ENCODE measurements at places on chromosomes 6 and 20.

DNA sequence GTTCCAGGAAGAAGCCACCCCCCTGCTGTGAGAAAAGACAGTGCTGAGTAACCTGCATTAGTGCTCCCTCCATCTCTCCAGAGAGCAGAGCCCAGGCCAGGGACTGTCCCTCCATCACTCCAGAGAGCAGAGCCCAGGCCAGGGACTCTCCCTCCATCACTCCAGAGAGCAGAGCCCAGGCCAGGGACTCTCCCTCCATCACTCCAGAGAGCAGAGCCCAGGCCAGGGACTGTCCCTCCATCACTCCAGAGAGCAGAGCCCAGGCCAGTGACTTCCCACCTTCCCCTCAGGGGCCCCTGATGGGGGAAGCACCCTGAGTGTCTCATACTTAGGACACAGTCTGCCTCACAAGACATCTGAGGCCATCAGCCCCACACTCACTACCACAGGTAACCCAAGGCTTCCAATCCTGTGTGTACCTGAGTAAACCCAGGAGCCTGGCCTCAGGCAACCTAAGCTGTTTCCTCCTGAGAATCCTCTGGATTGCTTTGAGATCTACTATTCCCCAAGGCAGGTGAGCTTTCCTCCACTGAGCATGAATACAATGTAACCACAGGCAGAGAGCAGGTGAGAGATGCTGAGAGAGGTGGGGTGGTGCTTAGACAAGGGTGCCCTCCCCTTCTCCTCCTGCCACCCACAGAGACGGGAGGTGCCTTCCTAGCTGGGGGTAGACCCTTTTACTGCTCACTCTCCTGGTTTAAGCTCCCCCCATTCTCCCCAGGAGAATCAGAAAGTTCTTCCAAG is 4.9 kb downstream of the TBXT start:
- DNase-seq, result no peak

DNA sequence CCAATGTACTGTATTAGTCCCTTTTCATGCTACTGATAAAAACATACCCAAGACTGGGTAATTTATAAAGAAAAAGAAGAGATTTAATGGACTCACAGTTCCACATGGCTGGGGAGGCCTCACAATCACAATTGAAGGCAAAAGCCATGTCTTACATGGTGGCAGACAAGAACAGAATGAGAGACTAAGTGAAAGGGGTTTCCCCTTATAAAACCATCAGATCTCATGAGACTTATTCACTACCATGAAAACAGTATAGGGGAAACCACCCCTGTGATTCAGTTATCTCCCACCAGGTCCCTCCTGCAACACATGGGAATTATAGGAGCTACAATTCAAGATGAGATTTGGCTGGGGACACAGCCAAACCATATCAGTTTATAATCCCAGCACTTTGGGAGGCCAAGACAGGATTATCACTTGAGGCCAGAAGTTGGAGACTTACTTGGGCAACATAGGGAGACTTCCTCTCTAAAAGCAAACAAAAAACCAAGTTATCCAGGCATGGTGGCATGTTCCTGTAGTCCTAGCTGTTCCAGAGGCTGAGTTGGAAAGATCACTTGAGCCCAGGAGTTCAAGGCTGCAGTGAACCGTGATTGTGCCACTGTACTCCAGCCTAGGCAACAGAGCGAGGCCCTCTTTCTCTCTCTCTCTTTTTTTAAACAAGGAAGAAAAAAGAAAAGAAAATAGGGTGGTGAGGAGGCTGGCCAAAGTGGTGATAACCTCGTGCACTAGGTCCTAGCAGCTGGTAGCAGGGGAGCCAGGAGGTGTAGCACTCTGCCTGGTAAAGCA is 22.9 kb upstream of the DDR1 start:
- DNase-seq, result no peak

GRCh38 chr20:63911176-63911575 is 16.2 kb downstream of the DNAJC5 start:
- DNase-seq, result no peak

DNA sequence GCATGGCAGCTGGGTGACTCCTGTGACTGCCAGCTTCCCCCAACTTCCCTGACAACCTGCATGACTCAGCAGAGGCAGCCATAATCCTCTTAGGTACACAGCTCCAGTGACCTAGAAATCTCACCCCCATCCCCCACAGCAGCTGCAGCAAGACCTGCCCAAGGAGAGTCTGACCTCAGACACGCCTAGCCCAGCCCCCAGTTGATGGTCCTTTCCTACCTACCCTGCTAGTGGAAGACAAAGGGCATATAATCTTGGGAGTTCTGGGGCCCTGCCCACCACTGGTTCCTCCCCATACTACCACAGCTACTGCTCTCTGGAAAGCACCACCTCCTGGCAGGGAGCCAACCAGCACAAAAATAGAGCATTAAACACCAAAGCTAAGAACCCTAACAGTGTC is 90.2 kb downstream of the F13A1 start:
- DNase-seq, result no peak

Data from fibroblast of skin of abdomen (primary cell).